ENCODE measurements at places on chromosomes 5 and 9. TPM values are rescaled to one million over a fixed set of nuclear protein-coding genes. Genes with fewer than 3 reads are reported as not detected.

- no peak for DNase-seq
These were observed 29.0 kb upstream of the GPR150 start for GRCh38 chr5:95590880-95591279.

DNA sequence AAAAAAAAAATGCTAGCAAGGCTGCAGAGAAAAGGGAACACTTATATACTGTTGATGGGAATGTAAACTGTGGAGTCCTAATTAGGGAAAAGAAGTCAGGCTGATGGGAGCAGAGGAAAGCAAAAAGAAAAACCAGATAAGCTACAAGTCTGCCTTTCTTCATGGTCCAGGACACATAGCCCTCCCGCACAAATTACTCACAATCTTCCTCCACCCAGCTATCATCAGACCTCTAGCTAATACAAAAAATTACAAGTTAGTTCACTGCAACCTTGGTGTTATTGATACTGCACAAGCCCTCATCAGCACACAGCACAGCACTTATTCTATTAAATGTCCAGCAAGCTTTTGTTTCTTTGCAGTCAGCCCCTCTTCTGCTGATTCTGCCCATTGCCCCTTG, 186.0 kb upstream of the ADRA1B start:
- peak; percentile 11 for DNase-seq

GRCh38 chr9:131875828-131876485, 136.1 kb upstream of the RAPGEF1 start:
- no peak for DNase-seq

The GZMA gene
- not detected for total RNA-seq

GRCh38 chr5:150132740-150133139, 22.9 kb downstream of the PDGFRB start:
- no peak for DNase-seq

DNA sequence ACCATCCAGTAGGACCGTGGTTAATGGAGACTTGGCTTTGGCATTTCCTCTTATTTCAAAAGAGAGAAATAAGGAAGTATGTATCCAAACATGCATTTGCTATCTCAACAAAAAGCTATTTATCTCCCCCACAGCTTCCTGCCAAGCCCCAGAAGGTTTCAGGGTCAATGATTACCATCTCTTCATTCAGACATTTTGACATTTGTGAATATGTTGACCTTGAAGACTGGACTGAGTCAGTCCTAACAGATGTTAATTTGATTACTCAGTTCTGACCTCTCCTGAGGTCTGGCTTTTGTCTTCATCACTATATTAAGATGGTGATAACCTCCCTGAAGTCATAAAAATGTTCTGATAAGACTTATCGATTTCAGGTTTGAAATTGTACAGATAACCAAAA, 479.4 kb downstream of the AGTPBP1 start:
- DNase-seq: peak; percentile 21

- no peak for DNase-seq
These were observed 13.8 kb downstream of the NACC2 start for GRCh38 chr9:136081113-136081825.

The GABRA6 gene
- not detected for total RNA-seq

DNA sequence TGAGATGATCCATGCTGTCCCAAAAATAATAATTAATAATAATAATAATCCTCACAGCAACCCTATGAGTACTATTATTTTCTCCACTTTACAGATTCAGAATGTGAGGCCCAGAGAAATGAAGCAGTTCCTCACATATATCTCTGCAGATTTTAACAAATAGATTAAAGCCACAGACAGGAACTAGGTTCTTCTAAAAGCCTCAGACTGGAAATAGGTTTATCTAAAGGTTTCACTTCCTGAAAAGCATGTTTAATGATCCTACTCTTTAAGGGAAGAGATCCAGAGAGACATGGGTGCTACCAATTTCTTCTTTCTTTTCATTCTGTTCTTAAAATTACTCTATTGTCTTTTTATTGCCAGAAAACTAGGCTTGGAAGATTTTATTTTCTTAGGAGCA, 1079.4 kb upstream of the COX7C start:
- DNase-seq: no peak

GRCh38 chr9:131704141-131704983, 35.5 kb downstream of the RAPGEF1 start:
- peak; percentile 72 for DNase-seq

DNA sequence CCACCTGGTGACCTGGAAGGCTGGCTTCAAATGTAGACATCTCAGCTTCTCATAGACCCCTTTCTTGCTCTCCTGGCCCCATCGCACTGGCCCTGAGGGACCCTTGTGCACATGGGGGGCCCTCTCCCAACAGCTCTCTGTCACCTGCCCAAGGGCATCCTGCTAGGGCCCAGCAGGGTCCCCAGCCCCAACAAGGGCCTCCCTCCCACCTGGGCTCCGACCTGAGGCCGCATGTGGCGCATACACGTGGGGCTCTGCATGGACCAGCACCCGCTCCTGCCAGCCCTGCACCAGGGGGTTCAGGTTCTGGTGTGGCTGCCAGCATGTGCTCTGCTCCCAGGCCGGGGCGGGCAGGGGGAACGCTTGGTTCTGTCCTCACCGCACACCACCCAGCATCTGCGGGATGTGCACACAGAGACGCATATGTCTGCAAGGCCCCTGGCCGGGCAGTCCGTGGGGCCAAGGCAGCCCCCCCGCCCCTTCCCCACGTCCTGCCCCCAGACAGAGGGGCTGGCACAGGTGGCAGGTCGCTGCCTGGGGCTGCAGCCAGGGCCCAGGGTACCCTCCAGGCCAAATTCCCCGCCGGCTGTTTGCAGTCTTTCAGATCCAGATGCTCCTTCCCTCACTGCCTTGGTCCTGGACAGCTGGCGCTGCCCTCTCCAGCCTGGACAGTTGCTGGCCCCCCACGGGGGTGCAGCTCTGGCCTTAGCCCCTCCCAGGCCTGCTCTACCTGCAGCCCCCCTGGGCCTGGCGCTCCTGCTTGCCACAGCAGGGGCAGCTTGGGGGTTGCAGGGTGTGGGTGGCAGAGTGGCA, 17.9 kb upstream of the NRARP start:
- no peak for DNase-seq

The SPINK6 gene
- not detected for total RNA-seq

DNA sequence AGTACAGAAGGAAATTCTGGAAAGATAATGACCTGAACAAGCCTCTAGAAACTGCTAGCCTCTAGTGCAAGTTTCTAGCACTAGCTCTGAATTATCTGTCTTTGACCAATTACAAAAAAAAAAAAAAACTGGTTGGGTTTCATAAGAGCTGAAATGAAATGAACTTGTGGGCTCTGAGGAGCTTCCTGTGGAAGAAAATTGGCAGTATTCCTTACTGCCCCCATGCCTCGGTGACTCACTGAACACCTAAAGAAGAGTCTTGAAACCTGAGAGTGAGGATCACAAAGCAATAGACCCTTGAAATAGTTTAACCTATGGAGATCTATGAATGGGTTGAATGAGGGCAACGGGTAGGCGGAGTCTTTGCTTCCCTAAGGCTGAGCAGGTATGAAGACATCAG, 263.6 kb upstream of the RASA1 start:
- peak; percentile 81 for DNase-seq

The RECK gene
- 9.6 TPM for total RNA-seq

GRCh38 chr5:140321796-140322195, 18.9 kb upstream of the PFDN1 start:
- no peak for DNase-seq
